ENCODE measurements at places on chromosomes 16 and 17.
A peak's percentile ranks its signal among the peaks of the same experiment; 100 is the strongest.

GRCh38 chr17:21772321-21772720 lies 80.0 kb downstream of the KCNJ18 start:
- no peak for DNase-seq

GRCh38 chr16:57233944-57234706 lies 10.9 kb upstream of the ARL2BP start:
- no peak for DNase-seq

GRCh38 chr16:84766978-84767773 lies 52.6 kb upstream of the CRISPLD2 start:
- DNase-seq: no peak

- DNase-seq: no peak
Observed at GRCh38 chr17:65987988-65988387, 203.9 kb downstream of the CEP112 start.

DNA sequence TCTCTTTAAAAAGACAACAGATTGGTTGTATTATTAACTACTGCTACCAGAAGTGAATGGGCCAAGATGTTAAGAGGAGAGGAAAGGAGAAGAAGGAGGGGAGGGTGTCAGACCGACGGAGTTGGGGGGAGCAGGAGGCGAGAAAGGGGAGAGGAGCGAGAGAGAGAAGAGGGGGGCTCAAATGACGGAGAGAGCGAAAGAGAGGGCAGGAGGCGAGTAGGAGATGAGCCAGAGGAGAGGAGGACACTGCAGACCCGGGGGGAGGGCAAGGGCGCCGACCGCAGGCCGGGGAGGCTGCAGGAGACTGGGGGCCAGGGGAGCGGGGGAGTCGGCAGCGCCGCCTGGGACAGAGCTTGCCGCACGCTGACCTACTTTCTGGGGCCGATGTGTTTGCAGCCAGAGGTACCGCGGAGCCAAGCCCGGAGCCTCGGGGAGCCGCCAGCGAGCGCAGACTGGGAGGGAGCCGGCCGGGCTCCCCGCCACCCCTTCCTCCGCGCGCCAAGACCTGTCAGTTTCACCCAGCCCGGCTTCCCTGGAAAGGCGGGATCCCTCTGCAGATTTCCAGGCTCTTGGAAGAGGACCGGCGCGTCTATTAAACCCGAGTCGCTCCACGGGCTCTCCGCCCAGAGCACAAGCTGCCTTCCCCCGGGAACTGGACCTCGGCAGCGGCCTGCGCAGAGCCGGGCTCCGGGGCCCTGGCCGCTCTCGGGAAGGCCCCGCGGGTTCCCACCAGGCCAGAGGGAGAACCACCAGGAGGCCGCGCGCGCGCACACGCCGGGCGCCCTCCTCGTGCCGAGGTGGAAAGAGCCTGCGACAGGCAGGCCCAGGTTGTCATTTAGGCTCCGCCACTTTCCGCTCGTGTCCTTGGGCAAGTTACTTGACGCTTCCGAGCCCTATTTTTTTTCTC lies 74.6 kb downstream of the CMC2 start:
- peak; percentile 91 for DNase-seq

- DNase-seq: no peak
Observed at GRCh38 chr16:17131351-17131750, 339.4 kb downstream of the XYLT1 start.

DNA sequence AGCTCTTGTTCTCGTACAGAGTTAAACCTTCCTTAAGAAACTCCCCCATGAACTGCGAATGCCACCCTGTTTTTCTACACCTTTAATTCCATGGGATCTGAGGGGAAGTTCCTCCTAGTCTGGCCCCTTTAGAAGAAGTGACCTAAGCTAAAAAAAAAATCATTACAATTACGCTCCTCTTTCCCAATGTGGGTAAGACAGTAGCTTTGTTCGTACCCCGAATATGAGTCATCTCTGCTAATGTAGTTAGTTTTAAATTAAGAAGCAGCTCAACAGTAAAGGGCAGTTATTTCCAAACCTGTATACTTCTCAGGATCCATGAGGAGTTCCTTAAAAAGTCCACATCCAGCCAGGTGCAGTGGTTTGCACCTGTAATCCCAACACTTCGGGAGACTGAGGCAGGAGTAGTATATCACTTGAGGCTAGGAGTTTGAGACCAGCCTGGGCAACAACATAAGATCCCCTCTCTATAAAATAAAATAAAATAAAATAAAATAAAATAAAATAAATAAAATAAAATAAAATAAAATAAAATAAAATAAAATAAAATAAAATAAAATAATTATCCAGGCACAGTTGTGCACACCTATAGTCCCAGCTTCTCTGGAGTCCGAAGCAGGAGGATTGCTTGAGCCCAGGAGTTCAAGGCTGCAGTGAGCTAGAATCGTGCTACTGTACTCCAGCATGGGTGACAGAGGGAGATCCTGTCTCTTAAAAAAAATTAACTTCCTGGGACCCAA lies 26.1 kb downstream of the RCVRN start:
- DNase-seq: no peak

Measured in right hindlimb (tissue), 1 donor.